CD8-positive, alpha-beta memory T cell (primary cell): ENCODE measurements at places on chromosomes 11 and 22. TPM values are rescaled to one million over a fixed set of nuclear protein-coding genes. Genes with fewer than 3 reads are reported as not detected.

Gene OAF
- total RNA-seq = 3.0 TPM

Gene SLC22A6
- total RNA-seq = not detected

Gene EIF1AD
- 81.3 TPM for total RNA-seq

Gene ZNF214
- total RNA-seq = not detected

Gene GPHA2
- not detected for total RNA-seq

Gene PKDREJ
- not detected for total RNA-seq

Gene ABTB2
- 5.4 TPM for total RNA-seq

Gene C2CD2L
- 26.5 TPM for total RNA-seq
